ENCODE measurements at places on chromosomes 6 and 20.
A peak's percentile ranks its signal among the peaks of the same experiment; 100 is the strongest.

DNA sequence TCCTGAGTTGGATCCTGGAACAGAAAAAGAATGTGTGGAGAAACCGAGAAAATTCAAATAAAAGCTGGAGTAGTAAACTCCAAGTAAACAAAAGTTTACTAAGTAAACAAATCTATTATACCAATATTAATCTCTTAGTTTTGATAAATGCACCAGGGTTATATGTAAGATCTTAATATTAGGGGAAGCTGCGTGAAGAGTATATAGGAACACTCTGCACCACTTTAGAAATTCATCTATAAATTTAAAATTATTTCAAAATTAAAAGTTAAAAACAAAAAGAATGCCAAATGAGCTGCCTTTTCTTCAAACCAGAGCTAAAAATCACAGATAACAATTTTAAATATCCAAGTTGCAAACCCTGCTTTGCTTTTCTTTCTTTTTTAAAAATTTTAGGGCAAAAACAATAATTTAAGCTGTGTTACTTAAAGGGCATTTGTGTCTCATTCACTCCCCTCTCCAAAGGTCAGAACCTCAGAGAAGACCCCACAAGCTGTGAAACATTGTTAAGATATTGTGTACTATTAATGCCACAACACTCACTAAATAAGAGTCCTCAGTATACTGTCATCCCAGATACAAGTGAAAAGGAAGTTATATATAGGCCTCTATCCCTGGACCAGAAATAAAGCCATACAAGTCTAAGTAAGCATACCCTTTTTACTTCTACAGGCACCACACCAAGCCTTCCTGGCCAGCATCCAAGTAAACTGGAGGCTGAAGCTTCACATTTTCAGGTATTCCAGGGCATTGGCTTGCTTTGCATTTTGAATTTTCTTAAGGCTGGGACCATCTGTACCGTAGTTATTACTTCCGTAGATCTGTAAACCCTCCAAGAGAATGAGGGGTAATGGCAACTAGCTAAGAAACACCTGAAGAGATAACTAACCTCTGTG is 7.0 kb downstream of the DNAAF9 start:
- DNase-seq, result no peak
- peaks cover 11% of the 10 kb centered on the region for H3K36me3 ChIP-seq
- no peaks in the 10 kb centered on the region for H3K27me3 ChIP-seq
- peaks cover 5% of the 10 kb centered on the region for H3K4me1 ChIP-seq

DNA sequence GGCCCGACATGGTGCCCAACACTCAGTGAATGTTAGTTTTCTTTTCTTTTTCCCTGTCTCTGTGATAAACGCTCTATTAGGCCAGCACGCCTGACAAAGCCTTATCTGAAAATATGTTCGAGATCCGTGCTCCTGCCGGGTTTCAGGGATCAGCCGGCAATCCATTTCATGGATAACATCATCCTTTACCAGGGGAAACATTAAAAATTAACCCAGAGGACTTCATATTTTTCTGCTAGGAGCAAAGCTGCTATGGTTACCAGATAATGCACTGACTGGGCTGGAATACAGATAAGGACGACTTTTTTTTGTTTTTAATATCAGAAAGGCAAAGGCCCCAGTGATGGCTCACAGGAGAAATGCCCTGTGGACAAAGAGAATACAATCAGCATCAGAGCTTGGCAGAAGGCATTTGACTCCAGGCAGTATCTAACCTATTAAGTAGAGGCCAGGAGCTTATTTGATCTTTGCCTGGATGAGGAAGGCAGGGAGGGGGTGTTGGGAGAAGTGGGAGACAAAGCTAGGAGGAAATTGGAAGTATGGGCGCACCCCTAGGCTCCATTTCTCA is 482.0 kb upstream of the CHD6 start:
- H3K27ac ChIP-seq, result no peak overlapping the region
- peaks cover 8% of the 10 kb centered on the region for H3K27me3 ChIP-seq
- no peak for DNase-seq
- no peak overlapping the region for H3K4me3 ChIP-seq
- no peaks in the 10 kb centered on the region for H3K36me3 ChIP-seq

GRCh38 chr6:168968801-168969200 is 284.8 kb downstream of the THBS2 start:
- peaks cover 18% of the 10 kb centered on the region for H3K4me1 ChIP-seq
- no peak overlapping the region for H3K4me3 ChIP-seq
- DNase-seq, result no peak
- no peak overlapping the region for H3K27ac ChIP-seq

GRCh38 chr6:80467408-80467807 is 360.9 kb downstream of the BCKDHB start:
- H3K4me1 ChIP-seq, result no peaks in the 10 kb centered on the region
- no peaks in the 10 kb centered on the region for H3K36me3 ChIP-seq
- H3K27me3 ChIP-seq, result no peaks in the 10 kb centered on the region

GRCh38 chr20:57619051-57619831 is 985 bp downstream of the ZBP1 start:
- no peaks in the 10 kb centered on the region for H3K36me3 ChIP-seq
- H3K27me3 ChIP-seq, result peaks cover 58% of the 10 kb centered on the region
- H3K4me3 ChIP-seq, result no peak overlapping the region
- DNase-seq, result no peak

GRCh38 chr20:34310481-34311117 is 7.4 kb upstream of the AHCY start:
- no peak for DNase-seq
- H3K4me3 ChIP-seq, result peak overlapping the region; percentile 57
- H3K4me1 ChIP-seq, result peaks cover 8% of the 10 kb centered on the region
- H3K27me3 ChIP-seq, result peaks cover 57% of the 10 kb centered on the region
- H3K36me3 ChIP-seq, result no peaks in the 10 kb centered on the region

GRCh38 chr20:17177341-17177740 is 49.5 kb upstream of the PCSK2 start:
- H3K36me3 ChIP-seq, result no peaks in the 10 kb centered on the region
- H3K27me3 ChIP-seq, result peaks cover 4% of the 10 kb centered on the region
- no peak overlapping the region for H3K27ac ChIP-seq
- no peak overlapping the region for H3K4me3 ChIP-seq
- no peak for DNase-seq
- no peaks in the 10 kb centered on the region for H3K4me1 ChIP-seq

DNA sequence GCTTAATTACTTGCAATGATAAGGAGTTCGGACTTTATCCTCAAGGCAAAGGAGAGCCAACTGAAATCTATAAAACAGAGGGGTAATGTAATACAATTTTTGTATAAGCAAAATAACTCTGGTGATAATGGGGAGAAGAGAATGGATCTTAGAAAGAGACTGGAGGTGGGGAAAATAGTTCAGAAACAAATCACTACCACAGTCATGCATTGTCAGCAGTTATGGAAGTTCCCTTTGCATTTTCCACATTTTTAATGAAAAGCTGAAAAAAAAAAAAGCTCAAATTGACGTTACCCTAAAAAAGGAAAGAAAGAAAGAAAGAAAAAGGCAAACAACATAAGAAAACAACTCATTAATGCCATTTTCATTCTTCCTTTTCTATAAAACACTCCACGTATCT is 337.6 kb upstream of the HSF2 start:
- DNase-seq, result no peak
- H3K4me3 ChIP-seq, result no peak overlapping the region
- peak overlapping the region; percentile 8 for H3K27ac ChIP-seq

GRCh38 chr20:34720266-34720665 is 16.1 kb downstream of the TP53INP2 start:
- H3K4me1 ChIP-seq, result no peaks in the 10 kb centered on the region
- no peak overlapping the region for H3K27ac ChIP-seq
- no peak for DNase-seq
- peaks cover 56% of the 10 kb centered on the region for H3K36me3 ChIP-seq

- peaks cover 74% of the 10 kb centered on the region for H3K36me3 ChIP-seq
- no peaks in the 10 kb centered on the region for H3K27me3 ChIP-seq
- H3K27ac ChIP-seq, result no peak overlapping the region
- no peaks in the 10 kb centered on the region for H3K4me1 ChIP-seq
- H3K4me3 ChIP-seq, result no peak overlapping the region
Observed at GRCh38 chr6:18171871-18172270, 16.6 kb downstream of the KDM1B start.

- no peaks in the 10 kb centered on the region for H3K27me3 ChIP-seq
- no peak for DNase-seq
- H3K4me1 ChIP-seq, result no peaks in the 10 kb centered on the region
- H3K36me3 ChIP-seq, result no peaks in the 10 kb centered on the region
- no peak overlapping the region for H3K27ac ChIP-seq
- no peak overlapping the region for H3K4me3 ChIP-seq
Observed at GRCh38 chr6:79404261-79404660, 133.0 kb downstream of the LCA5 start.

GRCh38 chr6:1062786-1063545 is 248.9 kb upstream of the FOXQ1 start:
- H3K4me3 ChIP-seq, result no peak overlapping the region
- H3K27me3 ChIP-seq, result peaks cover 19% of the 10 kb centered on the region
- H3K36me3 ChIP-seq, result no peaks in the 10 kb centered on the region
- no peak for DNase-seq

DNA sequence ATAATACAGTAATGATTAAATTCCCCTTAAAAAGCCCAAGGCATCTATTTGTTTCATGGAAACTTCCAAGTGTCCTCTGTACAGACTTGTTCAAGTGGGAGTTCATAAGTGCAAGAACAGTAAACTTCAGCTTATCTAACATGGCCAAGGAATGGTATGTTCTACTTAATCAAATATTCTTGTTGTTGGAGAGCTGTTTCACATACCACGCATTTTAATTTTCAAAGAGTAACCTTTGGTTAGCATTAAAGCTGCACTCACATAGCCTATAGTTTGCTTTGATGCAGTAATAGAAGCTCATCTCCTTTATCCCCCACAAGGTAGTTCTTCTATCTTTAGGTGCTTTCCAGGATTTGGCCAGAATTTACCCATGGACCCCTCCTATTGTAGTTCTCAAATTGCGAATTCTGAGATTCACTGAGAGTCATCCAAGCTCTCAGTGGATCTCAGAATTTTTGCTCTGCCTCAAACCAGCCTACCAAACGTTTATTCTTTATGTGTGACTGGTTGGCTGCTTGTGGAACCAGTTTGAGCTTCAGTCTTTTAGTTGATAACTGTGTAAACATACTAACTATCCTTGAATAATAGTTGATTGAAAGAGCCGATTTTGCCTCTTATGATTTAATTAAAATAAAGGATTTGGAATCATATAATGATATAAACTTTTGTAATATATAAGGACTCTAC is 668.0 kb upstream of the FLRT3 start:
- H3K27ac ChIP-seq, result no peak overlapping the region
- H3K27me3 ChIP-seq, result peaks cover 3% of the 10 kb centered on the region
- H3K4me1 ChIP-seq, result peaks cover 14% of the 10 kb centered on the region
- H3K36me3 ChIP-seq, result no peaks in the 10 kb centered on the region

GRCh38 chr6:2817903-2818443 is 23.7 kb downstream of the SERPINB1 start:
- H3K4me3 ChIP-seq, result no peak overlapping the region
- no peak for DNase-seq
- peaks cover 20% of the 10 kb centered on the region for H3K36me3 ChIP-seq
- no peaks in the 10 kb centered on the region for H3K27me3 ChIP-seq
- H3K4me1 ChIP-seq, result peaks cover under 1% of the 10 kb centered on the region
- H3K27ac ChIP-seq, result no peak overlapping the region

DNA sequence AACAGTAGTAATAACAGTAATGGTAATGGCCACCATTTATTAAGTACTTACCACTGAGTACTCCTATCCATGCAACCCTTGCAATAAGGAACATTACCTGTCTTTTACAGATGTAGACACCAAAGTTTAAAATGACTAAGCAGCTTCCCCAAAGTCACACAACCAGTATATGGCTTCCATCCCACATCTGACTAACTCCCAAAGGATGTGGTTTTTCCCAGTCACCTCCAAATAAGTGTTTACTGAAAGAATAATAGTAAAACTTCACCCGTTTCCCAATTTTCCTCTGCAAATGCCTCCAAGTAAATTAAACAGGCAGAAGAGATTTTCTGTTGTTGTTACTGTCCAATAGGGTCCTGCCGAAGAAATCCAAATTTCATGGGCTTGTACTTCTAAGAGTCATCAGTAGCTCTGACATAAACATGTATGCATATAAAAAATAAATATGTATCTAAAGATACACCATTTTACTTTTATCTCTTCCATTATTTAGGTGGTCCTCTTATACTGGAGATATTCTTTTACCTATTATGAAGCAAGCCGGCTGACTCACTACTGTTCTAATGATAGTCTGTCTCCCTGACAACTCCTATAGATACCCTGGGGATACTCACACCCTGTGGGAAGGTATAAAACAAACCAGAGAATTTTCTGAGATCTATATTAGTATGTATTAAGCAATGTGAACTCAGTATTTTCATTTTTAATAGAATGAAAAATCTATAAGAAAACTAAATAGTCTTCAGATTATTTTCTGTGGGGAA is 77.9 kb upstream of the ID4 start:
- peaks cover 3% of the 10 kb centered on the region for H3K27me3 ChIP-seq
- no peak overlapping the region for H3K4me3 ChIP-seq

GRCh38 chr6:106783640-106784566 is 154.5 kb downstream of the QRSL1 start:
- DNase-seq, result no peak
- H3K27ac ChIP-seq, result no peak overlapping the region
- H3K4me3 ChIP-seq, result no peak overlapping the region
- no peaks in the 10 kb centered on the region for H3K4me1 ChIP-seq
- H3K27me3 ChIP-seq, result no peaks in the 10 kb centered on the region

DNA sequence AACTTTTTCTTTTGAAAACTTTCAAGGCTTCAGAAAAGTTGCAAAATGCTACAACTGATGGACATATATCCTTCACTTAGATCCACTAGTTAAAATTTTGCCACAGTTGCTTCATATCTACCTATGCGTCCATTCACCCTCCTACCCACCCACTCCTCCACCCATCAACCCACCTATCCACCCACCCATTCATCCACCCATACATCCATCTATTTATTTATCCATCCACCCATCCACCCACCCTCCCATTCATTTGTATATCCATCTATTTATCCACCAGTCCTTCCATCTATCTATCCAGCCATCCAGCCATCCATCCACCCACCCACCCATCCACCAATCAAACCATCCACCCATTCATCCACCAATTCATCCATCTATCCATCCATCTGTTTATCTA is 13.6 kb downstream of the BPIFB4 start:
- no peaks in the 10 kb centered on the region for H3K4me1 ChIP-seq
- H3K36me3 ChIP-seq, result no peaks in the 10 kb centered on the region
- DNase-seq, result no peak
- peaks cover 41% of the 10 kb centered on the region for H3K27me3 ChIP-seq
- no peak overlapping the region for H3K27ac ChIP-seq

- no peaks in the 10 kb centered on the region for H3K27me3 ChIP-seq
- DNase-seq, result no peak
- no peaks in the 10 kb centered on the region for H3K36me3 ChIP-seq
- H3K27ac ChIP-seq, result no peak overlapping the region
- peak overlapping the region; percentile 65 for H3K4me3 ChIP-seq
Observed at GRCh38 chr6:142015011-142015410, 117.7 kb upstream of the GJE1 start.

- no peak overlapping the region for H3K27ac ChIP-seq
- peaks cover 6% of the 10 kb centered on the region for H3K27me3 ChIP-seq
- no peak for DNase-seq
- peaks cover 44% of the 10 kb centered on the region for H3K4me1 ChIP-seq
- H3K36me3 ChIP-seq, result peaks cover 50% of the 10 kb centered on the region
Observed at GRCh38 chr20:17655286-17655651, 26.8 kb downstream of the RRBP1 start.

GRCh38 chr20:37526839-37527637 is 638 bp downstream of the BLCAP start:
- peaks cover 11% of the 10 kb centered on the region for H3K36me3 ChIP-seq
- H3K4me1 ChIP-seq, result peaks cover 57% of the 10 kb centered on the region
- peaks cover 8% of the 10 kb centered on the region for H3K27me3 ChIP-seq
- peak overlapping the region; percentile 17 for H3K27ac ChIP-seq

- H3K4me1 ChIP-seq, result peaks cover 14% of the 10 kb centered on the region
- no peak for DNase-seq
- H3K27ac ChIP-seq, result peak overlapping the region; percentile 13
- peak overlapping the region; percentile 85 for H3K4me3 ChIP-seq
Observed at GRCh38 chr6:138691595-138692057, 81.9 kb upstream of the CCDC28A start.

Measured in nephron progenitor cell (in vitro differentiated cells).